Activated CD4-positive, alpha-beta T cell treated with anti-CD3 and anti-CD28 coated beads, Interleukin-2, amount 10 ng/mL, durations not matched to agents 7 days and 5 days (primary cell): ENCODE measurements at places on chromosomes 6 and 20.

GRCh38 chr20:19807191-19807945 lies 49.3 kb downstream of the RIN2 start:
- DNase-seq, result no peak

- no peak for DNase-seq
These were observed 118.2 kb downstream of the PACRG start for GRCh38 chr6:162845972-162846371.

GRCh38 chr6:35476004-35476403 lies 7.8 kb downstream of the RPL10A start:
- DNase-seq, result no peak

DNA sequence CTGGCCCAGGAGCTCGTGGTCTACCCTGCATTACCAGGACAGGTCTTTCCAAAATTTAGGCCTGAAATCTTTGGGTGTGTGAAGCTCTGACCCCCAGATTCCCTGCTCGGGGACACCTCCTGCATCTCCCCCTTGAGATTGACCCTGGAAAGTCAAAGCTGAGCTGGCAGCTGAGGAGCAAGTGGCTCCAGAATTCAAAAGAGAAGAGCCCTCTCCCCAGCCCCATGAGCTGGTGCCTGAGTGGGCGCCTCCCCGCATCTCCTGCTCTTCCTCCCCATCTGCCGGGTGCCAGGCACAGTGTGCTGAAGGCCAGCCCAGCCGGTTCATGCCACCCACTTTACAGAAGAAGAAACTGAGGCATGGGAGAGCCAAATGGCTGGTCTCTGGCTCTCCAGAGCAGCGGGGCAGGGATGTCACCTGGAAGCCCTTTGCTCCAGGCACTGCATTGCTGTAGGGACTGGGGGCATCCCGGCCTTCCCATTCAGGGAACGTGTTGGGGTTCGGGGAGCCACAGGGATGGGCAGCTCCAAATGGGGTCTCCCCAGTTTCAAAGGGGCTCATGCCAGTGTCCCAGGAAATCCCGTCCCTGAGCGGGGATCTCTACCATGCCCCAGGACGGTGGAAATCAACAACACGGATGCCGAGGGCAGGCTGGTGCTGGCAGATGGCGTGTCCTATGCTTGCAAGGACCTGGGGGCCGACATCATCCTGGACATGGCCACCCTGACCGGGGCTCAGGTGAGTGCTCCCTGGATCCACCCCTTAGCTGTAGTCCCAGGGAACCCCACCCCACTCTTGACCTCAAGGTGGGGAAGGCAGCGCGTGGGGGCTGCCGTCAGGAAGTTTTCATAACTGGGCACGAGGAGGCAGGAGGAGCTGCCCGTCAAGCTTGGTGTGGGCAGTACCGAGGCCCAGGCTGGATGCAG lies 20.5 kb downstream of the NPEPL1 start:
- peak; percentile 4 for DNase-seq

DNA sequence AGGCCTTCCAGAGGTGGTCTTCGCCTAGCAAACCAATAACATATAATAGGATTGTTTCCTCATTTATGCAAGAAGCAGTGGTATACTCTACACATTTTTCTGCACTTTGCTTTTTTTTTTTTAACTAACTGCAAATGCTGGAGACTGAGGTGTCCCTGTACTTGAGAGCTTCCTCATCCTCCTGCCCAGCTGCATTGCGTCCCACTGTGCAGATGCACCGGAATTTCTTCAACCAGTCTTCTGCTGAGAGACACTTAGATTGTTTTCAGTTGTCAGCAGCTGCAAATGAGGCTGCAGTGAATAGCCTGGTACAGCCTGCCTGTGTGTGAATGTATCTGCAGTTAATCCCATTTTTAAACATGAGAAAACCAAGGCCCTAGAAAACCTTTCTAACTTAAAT lies 11.5 kb downstream of the FGD2 start:
- DNase-seq, result no peak

GRCh38 chr6:2977799-2978590 lies 6.6 kb upstream of the SERPINB6 start:
- no peak for DNase-seq

GRCh38 chr6:53202052-53202451 lies 53.4 kb upstream of the GCM1 start:
- DNase-seq, result no peak

- no peak for DNase-seq
These were observed 17.2 kb upstream of the IL22RA2 start for GRCh38 chr6:137190583-137191094.

- no peak for DNase-seq
These were observed 52.4 kb downstream of the RRBP1 start for GRCh38 chr20:17629678-17630089.
